Breast epithelium (tissue), 4 donors: ENCODE measurements at places on chromosomes 7 and 10. TPM values are rescaled to one million over a fixed set of nuclear protein-coding genes. Genes with fewer than 3 reads are reported as not detected.
A peak's percentile ranks its signal among the peaks of the same experiment; 100 is the strongest.

Gene CRYGN
- not detected for total RNA-seq

Gene ZP3
- 2.9 TPM for total RNA-seq

Gene PLCE1
- 14.1 TPM for total RNA-seq

Gene CHAT
- not detected for total RNA-seq

Gene ATP5F1C
- 245 TPM for total RNA-seq

Gene TAS2R41
- not detected for total RNA-seq

- DNase-seq: no peak
Measured at GRCh38 chr10:63504145-63504881, 16.9 kb upstream of the REEP3 start.

DNA sequence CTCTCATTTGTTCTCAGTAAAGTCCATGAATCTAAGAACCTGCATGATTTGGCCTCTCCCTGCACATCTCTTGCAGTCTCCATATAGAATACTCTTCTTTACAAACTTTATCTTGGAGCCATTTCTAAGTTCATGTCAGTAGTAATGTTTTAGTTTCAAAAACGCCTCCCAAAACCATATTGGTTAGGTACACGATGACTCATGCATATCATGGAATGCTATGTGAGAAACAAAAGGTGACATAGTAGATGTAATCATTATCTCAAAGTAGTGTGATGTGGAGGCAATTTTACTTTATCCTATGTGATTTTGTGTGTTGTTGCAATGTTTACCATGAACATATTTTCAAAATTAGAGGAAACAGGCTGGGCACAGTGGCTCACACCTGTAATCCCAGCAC lies 520.7 kb downstream of the KCNMA1 start:
- no peak for DNase-seq

GRCh38 chr7:2478399-2478785 lies 2.2 kb upstream of the GRIFIN start:
- DNase-seq: peak; percentile 91

DNA sequence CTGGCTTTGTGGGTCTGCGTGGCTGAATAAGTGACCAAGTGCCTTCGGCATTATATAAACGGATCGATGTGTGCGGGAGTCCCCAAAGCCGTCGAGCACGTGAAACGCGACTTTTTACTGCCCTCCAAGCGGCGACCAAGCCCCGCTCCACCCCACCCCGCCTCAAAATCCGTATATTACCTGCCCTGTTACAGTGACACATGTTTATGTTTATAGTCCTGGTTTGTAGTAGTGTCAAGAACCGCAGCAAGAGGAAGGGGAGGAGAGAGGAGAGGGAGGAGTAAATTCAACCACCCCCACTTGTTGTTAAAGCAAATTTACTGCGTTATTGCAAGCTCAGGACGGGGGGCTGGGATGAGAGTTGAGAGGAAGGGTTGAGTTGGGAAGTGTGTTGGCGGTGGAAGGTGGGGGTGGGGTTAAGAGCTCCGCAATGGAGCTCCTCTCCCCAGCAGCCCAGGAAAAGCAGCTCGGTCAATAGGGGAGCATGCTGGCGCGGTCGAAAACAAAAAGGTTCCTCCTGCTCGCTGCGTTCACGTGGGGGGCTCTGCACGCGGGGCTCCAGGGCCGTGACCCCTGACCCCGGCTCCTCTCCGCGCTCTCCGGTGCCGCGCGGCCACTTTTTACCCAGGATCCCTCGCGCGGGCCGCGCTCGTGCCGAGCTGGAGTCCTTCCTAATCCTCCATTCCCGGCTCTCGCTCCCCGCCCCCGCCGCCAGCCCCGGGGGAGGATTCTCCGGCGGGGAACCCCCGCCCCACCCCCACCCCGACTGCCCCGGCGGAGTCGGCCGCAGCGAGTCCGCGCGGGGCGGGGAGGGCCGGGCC lies at the start of gene SKIDA1:
Gene SKIDA1 (minus strand): TSS at position 316 of the 821 bp plus-strand sequence. CDS start 7,860 bp downstream, outside the sequence.
- DNase-seq: peak; percentile 80

DNA sequence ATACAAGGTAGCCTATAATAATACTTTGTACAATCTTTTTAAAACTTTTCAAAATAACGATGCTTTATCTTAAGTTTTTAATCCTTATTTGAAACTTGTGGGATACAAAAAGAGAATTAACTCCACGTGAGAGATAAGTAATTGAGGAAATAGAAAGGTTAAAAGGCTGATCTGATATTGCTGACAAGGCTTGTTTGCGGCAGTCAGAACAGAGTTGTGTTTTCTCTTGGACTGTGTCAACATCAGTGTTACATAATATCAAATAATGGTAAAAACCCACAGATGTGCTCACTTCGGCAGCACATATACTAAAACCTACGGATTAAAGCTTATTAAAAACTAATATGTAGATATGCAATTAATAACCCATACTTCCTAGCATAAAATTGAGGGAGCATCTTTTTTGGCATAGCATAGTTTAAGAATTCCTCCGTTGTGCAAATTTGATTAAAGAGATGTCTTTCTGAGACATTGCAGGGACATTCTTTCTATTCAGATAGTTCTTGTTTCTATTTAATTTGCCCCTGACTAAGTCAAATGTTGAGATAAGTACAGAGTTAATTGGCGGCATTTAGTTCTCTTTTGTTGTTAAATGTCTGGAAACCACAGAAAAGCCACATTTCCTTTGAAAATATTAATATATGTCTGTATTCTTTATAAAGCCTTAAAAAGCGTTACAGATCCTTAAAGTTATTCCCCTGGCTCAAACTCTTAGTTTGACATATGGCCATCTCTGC lies 63.3 kb downstream of the FAM185A start:
- DNase-seq: no peak

DNA sequence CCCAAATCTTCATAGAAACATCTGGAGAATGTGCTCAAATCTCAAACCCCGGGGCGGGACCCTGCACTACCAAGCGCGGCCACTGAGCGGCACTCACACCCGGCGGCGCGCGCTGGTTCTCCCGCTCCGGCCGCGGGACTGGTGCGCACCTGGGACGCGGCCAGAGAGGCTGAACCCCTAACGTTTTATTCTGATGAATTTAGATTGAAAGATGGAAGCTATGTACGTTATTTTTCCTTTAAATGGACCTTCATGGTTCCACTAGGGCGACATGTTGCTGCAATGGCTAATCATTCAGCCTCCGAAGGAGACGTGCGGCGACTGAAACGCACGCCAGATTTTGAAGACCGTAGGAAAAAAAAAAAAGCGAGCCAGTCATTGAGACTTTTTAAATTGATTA lies 107.0 kb upstream of the INSIG1 start:
- no peak for DNase-seq

DNA sequence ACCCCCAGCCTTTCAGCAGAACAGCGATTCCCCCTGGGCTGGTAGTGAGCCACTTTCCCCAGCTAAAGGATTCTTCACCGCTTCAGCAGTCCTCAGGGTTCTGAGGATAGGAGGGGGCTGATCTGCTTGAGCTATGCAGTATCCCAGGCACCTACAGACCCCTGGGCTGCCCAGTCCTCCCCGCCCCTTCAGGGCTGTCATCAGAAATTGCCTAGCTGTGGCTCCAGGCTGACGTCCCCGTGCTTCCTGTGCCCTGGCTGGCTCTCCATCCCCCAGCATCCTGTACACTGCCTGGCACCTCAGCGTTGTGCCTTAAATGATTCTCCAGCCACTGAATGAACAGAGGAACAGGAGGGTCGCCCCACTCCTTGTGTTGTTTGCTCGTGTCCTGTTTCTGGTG lies 38.4 kb upstream of the CDH23 start:
- DNase-seq: no peak

- DNase-seq: no peak
Measured at GRCh38 chr10:93464776-93465388, 17.3 kb downstream of the MYOF start.

DNA sequence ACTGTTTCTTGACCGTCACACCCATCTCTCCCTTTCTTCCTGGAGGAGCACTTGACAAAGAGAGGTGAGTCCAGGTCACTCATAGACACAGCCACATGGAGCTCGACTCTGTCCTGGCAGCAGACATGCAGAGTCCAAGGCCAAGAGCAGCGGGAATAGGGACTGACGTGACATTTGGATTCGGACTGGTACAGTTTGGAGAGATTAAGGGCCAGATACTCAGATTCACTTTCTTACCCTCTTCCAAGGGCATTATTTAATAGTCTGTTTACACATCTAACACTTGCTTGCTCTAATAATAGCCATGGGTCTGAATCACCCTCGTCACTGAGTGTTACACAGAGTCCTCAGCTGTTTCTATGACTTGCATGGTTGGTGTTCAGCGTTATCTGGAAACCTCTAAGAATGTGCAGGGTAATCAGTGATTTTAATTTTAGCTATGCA lies 39.2 kb upstream of the OTUD1 start:
- no peak for DNase-seq

GRCh38 chr7:48458701-48459524 lies 287.7 kb downstream of the ABCA13 start:
- DNase-seq: no peak

DNA sequence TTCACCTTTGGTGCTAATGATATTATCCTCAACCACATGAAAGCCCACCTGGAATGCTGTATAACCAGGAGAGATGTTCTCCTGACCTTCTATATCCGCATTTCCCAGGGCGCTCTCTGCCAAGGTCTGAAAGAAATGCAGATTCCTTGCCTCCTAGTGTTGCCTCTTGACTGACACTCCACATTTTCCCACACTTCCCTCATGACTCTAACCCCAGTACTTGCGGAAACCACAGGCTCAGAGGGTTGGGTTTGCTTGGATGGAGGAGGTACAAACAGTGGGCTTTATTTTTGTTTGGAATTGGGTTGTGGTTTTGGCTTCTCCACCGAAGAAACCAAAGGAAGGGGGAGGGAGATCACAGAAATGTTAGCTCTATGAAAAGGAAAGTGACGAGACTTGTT lies 222.9 kb upstream of the CELF2 start:
- DNase-seq: no peak

DNA sequence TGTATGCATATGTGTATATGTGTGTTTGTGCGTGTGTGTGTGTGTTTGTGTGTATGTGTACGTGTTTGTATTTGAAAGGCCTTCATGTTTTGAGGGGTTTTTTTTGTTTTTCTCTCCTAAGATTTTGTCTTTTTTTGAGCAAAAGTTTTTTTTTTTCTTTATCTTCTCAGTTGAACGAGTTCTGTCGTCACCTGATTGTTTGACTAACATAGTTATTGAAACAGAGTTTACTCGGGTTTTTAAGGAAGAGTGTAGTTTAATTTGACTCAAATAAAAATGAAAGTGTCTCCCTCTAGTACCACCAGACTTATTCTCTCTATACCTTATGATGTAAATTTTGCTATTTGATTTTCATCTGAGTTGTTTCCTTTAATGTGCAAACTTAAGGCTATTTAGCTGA lies 73.5 kb downstream of the ST8SIA6 start:
- no peak for DNase-seq

- no peak for DNase-seq
Measured at GRCh38 chr10:90314718-90315117, 543.1 kb downstream of the HTR7 start.

DNA sequence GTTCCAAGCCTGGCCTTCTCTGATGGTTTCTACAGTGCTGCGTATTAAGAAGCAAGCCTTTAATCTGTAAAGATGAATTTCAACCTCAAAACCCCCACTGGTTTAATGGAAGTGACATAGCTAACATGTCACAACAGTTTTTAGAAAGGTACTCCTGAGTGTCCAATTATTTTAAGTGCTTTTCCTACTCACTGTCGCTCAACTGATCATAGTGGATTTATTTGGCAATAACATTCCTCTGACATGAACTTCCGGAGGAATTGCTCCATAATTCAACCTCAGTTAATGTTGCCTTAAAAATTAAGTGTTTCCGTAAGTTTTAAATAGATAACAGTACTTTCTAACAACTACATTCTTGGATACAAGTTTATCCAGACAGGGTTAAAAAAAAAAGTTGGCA lies 57.5 kb downstream of the AGMO start:
- DNase-seq: no peak

- DNase-seq: no peak
Measured at GRCh38 chr10:112949143-112949823, 764 bp upstream of the TCF7L2 start.

DNA sequence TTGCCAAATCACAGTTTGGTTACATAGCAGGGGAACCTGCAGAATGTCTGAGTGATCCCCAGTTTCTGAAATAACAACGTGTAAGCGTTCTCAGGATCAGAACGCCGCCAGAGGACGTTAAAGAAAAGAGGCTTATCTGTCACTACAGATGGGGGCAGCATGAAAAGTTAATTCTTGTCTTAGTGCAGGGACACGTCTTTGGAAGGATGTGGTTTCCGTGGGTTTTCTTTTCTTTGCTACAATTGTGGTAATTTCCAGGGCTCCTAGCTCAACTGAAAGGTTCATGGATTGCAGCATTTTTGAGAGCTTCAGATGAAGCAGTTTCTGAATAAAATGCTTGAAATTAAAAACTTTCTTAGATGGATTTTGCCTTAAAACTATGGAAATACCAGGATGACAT lies 106.6 kb downstream of the PRKCQ start:
- no peak for DNase-seq

- DNase-seq: no peak
Measured at GRCh38 chr10:112803961-112804401, 146.1 kb upstream of the TCF7L2 start.

- DNase-seq: no peak
Measured at GRCh38 chr10:12656518-12657142, 307.3 kb downstream of the CAMK1D start.

GRCh38 chr10:89301232-89301631 lies 614 bp upstream of the IFIT2 start:
- DNase-seq: no peak

DNA sequence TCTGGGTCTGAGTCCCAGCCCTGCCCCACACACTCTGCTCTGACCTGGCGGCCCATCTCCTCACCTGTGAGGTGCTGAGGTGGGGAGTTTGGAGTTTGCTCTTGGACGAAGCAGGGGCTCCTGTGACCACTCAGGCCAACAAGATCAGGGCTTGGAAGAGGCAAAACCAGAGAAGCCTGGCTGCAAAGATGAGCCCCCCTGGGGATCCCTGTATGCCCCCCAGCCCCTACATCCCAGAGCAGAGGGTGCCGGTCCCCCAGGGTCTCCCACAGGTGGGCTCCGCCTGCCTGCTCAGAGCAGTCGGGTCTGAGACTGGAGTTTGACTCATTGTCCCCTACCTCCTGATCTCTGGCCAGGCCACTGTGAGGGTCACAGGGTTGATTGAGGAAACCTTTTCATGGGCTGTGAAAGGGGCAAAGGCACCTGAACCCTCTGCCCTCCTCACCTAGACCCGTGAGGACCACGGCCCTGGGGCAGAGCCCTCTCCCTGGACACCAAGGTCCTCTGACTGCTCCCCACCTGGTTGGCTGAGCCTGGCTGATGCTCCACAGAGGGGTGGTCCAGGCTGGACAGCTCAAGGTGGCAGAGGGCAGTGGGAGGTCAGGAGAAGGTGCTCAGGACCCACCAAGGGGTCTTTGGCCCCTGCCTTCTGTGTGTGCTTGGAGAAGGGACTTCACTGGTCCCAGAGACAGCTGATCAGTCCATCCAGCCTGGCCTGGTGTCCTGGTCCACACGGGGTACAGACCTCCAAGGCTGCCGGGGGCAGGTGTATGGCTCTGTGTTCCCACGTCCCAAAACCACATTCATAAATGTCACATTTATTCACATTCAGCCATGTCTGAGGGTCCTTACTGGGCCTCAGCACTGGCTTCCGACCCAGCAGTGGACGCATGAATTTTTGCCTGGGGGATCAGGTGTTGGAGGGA lies 9.1 kb upstream of the SCART1 start:
- DNase-seq: no peak
